ENCODE measurements at places on chromosomes 7 and 10.
A peak's percentile ranks its signal among the peaks of the same experiment; 100 is the strongest.

DNA sequence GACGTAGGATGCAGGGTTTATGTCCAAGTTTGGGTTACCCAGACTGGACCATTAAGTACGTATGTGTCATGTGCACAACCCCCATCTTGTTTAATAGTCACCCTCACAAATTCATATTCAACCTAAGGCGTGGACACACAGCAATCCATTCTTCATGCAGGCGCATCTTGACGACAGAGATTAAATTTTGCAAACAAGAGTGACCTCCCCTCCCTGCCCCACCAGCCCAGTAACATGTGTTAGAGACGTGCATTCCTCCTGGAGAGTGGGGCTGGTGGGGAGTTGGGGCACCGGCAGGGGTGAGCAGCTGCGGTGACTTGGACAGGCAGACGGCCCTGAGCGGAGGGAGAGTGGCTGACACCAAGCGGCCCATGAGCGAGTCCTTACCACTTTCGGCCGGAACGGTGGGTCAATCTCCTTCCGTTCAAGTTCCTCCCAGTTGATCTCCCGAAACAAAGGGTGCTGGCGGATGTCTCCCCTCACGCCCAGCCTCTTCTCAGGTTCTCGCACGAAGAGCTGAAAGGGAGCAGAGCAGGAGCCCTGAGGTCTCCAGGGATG is 149.6 kb downstream of the PRKCQ start:
- DNase-seq: no peak

DNA sequence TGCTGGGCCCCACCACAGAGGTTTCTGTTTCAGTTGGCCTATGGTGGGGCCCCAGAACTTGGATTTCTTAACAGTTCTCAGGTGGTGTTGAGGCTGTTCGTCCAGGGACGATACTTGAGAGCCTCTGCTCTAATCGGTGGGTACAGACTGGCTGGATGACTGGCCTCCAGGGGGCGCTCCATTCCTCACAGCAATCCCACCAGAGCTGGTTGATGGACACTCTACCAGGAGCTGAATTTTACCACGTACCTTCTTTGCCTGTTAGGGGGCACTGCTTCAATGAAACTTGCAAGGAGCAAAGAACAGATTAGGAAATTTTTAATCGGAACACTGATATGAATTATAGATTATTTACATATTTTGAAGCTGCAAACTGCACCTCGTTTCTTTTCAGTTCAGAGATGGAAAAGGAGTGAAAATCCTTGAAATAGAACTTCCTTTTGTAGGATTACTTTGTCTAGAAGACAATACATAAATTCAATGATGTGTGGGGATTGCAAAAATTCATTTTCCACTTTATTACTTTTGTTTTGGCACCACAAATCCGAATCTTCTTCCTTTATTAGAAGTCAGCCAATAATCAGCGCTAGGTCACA is 44.8 kb downstream of the KBTBD2 start:
- DNase-seq: peak; percentile 65

- DNase-seq: no peak
Measured at GRCh38 chr10:21522631-21523406, 2.7 kb downstream of the SKIDA1 start.

GRCh38 chr7:18762189-18762588 is 266.6 kb downstream of the HDAC9 start:
- DNase-seq: no peak

DNA sequence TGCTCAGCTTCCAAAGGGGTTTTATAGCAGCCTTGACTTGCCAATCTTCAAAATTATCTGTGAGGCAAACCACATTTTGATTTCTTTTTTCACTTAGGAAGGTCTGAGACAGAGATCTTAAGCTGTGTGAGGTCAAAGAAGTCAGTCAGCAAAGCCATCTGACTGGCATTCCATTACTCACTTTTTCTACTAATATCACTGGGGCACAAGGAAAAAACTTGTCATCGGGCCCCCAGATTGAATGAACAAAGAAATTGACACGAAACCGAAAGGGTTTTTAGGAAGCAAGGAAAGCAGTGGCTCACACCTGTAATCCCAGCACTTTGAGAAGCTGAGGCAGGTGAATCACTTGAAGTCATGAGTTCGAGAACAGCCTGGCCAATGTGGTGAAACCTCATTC is 78.5 kb upstream of the FRMD4A start:
- DNase-seq: no peak

DNA sequence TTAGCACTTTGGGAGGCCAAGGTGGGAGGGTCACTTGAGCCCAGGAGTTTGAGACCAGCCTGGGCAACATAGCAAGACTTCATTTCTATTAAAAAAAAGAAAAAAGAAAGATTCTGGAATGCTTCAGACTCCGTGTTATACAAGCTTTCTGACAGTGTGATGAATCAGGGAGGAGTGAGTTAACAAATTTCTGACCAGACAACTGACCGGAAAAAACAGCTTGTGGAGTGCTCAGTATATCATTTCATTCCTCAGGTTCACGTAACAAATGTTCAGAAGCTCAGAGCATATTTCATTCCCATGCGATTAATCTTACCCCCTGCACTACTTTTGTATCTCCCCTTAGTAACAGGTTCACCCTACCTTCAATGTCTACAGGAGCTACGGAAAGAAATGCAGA is 28.6 kb upstream of the TNPO3 start:
- no peak for DNase-seq

DNA sequence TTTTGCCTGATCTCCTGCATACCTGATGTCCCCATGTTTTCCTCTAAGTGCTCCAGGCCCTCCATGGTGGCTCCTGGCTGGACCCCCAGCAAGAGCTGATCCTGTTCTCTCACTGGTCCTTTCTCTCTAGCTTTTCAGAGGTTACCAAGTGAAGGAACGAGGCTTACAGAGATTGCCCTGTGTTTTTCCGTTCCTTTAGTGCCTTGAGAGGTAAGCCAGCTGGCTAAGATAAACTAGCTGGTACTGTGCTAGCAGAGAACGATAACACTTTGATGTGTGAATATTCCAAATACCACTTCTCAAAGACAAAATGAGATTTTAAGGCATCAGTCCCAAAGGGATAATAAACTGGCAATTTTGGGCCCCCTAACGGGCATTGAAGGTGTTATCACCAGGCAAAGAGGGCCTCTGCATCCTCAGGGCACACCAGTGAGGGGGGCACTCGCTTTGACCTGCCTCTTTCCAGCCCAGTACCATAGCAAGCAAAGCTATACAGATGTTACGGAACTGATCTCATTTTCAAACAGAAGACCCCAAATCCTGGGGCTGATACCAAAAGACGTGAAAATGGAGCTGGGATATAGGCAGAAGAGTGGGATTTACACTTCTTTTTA is 8.4 kb upstream of the CCNY start:
- DNase-seq: no peak

DNA sequence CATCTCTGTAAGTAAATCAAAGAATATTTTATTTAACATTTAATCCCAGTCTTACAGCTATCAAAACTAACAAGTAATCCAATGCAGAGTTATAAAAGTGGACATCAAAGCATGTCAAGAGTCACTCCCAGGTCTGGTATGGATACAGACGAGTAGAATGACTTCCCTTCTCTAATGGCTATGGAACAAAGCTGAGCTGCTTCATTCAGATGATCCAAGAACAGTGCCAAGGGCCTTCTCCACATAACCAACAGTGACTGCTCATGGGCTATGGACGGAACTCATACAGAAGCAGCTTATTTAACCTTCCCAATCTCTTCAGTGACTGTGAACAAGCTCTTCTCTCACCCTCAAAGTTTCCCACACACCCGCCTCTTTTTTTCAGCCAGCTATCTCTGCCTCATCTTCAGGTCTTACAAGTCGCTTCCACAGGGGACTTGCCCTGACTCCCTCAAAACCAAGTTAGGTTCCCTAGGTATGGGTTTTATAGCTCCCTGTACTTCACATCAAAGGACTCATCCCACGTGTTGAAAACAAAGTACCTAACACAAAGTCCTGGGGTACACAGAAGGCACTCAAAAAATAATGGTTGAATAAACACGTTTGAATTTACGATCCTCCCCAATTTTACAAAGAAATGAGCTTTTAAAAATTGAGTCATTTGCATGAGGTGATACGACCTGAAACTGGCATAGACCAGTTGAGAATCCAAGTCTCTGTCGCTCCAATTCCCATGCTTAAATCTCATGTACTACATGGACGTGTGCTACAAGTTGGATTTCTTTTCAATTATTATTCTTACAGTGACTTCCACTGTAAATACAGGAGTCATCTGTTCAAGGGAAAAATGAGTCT is 3.1 kb downstream of the USP6NL start:
- DNase-seq: no peak

- DNase-seq: no peak
Measured at GRCh38 chr10:9561821-9562505, 1455.7 kb upstream of the CELF2 start.

GRCh38 chr10:35909121-35909720 is 267.1 kb upstream of the FZD8 start:
- no peak for DNase-seq

DNA sequence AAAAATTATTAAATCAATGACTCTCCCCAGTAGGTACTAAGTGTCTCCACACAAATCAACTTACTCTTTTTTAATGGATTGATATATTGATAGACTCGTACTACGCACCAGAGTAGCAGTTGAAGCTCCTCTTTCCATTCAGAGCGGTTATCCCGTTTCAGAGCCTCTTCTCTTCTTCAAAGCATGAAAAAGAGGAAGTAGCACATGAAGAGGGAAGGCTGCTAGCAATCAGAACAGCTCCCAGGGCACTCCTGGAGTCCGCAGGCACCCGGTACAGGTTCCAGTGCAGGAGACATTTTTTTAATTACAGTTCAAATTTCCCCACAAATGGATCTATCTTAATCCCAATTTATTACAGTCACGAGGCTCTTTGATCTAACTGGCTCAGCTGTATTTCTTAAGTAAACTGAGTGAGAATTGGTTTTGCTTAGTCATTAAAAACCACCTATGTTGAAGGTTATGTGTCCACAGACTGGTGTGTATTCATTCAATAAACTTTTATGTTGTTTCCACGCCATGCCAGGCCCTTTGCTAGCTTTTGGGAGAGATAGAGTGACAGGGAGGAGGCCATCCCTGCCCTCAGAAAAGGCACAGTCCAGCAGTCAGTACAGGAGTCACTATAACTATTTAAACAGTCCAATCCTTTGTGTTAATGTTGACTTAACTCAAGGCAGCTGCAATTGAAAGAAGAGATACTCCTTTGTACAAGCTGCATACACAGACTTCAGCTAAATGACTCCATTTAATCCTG is 32.1 kb upstream of the CALN1 start:
- no peak for DNase-seq

- peak; percentile 69 for DNase-seq
Measured at GRCh38 chr10:6602700-6603084, 22.6 kb upstream of the PRKCQ start.

GRCh38 chr10:50325449-50326171 is 74.3 kb upstream of the ASAH2 start:
- no peak for DNase-seq

- DNase-seq: no peak
Measured at GRCh38 chr10:43230101-43230908, 36.6 kb downstream of the RASGEF1A start.

DNA sequence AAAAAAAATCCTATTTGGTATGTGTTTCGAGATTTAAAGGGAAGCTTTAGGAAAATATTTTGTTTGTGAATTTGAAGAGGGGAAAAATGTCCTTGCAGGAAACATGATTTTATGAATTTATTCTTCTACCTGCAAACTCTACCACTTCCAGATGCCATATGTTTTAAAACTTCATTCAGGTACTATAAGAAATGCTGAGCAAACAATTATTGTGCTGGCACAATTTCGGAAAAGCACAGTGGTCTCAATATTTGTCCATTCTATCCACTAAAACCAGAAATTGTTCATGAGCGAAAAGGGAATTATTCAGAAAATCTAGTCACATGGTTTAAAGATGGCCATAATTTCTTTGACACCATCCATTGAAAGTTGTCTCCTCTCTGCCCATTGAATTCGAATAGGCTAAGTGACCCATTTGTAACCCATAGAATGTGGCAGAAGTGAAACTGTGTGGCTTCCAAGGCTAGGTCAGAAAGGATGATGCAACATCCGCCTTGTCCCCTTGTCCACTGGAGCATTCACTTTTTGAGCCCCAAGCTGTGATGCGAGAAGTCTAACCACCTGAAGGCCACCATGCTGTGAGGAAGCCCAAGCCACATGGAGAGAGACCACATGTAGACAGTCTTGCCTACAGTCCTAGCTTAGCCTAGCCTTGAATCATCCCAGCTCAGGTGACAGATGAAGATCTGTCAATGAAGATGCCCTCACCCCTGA is 189.8 kb upstream of the PRKCQ start:
- no peak for DNase-seq

GRCh38 chr7:87361320-87361719 is 15.9 kb downstream of the CROT start:
- no peak for DNase-seq

DNA sequence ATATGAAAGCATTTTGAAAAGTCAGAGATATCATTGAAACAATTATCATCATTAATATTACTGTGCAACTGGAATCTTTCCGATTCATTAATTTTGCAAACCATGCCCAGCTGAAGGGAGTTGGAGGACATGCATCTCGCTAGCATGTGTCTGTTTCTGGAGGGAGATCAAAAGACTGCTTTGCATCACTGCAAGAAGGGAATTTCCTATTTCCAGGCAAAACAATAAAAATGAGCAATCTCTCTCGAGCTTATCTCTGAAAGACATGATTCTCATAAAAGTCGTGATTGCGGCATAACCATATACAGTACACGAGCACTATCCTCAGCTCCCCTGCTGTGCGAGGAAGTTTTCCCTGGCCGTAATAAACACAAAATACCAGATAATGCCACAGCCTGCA is 607.6 kb upstream of the DPP6 start:
- DNase-seq: no peak

GRCh38 chr7:69739190-69739589 is 140.9 kb downstream of the AUTS2 start:
- DNase-seq: no peak

GRCh38 chr10:62025134-62025794 is 123.8 kb downstream of the ARID5B start:
- no peak for DNase-seq

DNA sequence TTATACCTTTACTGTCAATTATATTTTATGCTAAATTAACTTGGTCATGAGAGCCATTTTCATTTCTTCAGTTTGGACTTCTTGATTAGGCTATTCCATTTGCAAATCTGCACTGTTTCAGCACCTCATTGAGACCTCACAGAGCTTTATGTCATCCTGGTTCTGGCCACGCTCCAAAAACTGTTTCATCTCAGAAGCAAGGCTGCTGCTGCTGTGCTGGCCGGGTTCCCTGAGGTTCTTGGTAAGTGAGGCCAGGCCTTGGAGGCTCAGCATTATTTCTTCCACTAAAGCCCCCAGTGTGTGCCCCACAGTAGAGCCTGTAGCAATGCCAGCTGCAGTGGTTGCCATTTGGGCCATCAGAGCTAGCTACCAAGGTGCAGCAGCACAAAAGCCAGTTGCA is 7.8 kb upstream of the ZNF485 start:
- DNase-seq: no peak

GRCh38 chr10:42988517-42989395 is 88.1 kb upstream of the RET start:
- no peak for DNase-seq

GRCh38 chr7:47905076-47905920 is 43.0 kb downstream of the PKD1L1 start:
- DNase-seq: no peak

- DNase-seq: no peak
Measured at GRCh38 chr7:102321351-102322201, 34.7 kb downstream of the SPDYE6 start.
